MCF 10A (cell line): ENCODE measurements at places on chromosomes 2 and 18.

- DNase-seq = no peak
Measured at GRCh38 chr2:192139813-192140212, 54.9 kb downstream of the TMEFF2 start.

DNA sequence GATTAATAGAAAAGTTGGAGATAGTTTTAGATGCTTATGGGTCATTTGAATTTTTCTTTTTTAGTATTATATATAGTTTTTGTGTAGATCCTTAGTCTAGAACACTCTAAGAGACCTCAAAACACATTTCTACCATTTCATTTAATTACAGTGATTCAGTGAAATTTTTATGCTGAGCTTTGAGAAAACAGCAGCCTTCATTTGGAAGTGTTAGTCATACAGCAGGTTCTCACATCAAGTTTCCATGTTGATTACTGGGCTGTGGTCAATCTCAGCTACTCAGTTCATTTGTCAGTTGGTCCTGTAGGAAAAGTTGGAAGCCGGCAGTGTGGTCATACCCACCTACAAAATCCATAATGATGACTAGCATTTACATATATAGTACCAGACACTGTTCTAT lies 37.9 kb downstream of the MAP3K19 start:
- no peak for DNase-seq

GRCh38 chr2:239939736-239940483 lies 85.2 kb downstream of the NDUFA10 start:
- DNase-seq = no peak

GRCh38 chr2:10931710-10932255 lies 20.0 kb downstream of the KCNF1 start:
- DNase-seq = peak; percentile 78

- peak; percentile 57 for DNase-seq
Measured at GRCh38 chr2:204012072-204012653, 75.6 kb downstream of the ICOS start.

- peak; percentile 44 for DNase-seq
Measured at GRCh38 chr18:31619291-31619690, 27.6 kb downstream of the TTR start.

GRCh38 chr18:79866889-79867574 lies 69.3 kb downstream of the KCNG2 start:
- peak; percentile 22 for DNase-seq

- DNase-seq = no peak
Measured at GRCh38 chr2:6523476-6523875, 342.2 kb downstream of the CMPK2 start.

- DNase-seq = no peak
Measured at GRCh38 chr18:12452784-12453183, 45.1 kb downstream of the PRELID3A start.

GRCh38 chr2:40160751-40161218 lies 291.1 kb downstream of the SLC8A1 start:
- DNase-seq = no peak

DNA sequence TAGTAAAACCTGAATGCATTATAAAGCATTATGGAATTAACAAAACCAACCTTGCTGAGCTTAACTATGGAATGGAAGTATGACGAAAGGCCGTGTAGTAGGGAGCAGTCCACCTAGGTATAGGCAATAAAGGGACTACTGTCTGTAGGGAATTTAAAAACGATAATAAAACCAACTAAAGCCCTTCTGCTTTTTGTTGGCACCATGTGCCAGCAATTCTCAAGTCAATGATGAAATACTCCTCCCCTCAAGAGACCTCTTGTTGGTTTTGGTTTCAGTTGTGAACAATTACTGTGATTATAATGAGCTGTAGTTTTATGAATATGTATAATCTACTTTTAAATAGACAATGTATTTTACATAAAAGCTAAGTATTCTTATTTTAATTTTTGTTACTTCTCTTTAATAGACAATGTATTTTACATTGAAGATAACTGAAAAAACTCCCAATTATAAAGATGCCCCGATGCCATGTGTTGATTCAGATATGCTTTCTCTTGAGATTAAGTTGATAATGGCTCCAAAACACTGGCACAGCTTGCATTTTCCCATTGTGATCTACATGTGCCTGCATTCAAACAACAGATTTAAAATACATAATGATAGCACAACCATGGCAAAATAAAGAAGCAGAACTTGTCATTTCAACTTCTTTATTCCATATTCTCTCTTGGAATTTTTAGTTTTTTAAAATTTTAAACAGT lies 55.5 kb upstream of the ZDBF2 start:
- DNase-seq = no peak

GRCh38 chr2:23617167-23617810 lies 232.3 kb downstream of the KLHL29 start:
- DNase-seq = no peak

DNA sequence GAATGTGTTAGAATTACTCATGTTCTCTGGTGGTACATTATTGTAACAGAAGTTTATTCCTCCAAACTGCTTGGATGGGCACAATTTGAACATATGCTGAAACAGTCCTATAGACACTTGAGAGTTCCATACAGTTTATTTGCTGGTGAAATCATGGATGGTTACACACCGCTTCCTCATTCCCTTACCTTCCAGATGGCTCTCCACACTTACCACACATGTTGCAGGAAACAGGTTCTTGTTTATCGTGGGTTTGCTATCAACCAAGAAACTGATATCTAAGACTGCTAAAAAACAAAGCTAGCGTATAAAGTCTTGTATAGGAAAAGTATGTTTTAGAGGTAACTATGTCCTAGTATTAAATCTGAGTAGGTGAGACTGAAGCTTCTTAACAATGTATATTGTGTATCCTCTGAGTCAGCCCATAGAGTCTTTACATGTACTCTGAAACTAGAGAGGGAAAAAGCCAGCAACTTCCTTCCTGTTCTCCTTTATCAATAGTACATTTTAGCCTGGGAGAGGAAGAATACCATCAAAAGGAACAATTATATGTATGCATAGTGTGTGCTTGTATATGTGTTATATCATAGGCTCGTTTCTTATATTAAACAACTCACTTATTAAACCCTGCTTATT lies 313.1 kb downstream of the PLCL1 start:
- DNase-seq = no peak

DNA sequence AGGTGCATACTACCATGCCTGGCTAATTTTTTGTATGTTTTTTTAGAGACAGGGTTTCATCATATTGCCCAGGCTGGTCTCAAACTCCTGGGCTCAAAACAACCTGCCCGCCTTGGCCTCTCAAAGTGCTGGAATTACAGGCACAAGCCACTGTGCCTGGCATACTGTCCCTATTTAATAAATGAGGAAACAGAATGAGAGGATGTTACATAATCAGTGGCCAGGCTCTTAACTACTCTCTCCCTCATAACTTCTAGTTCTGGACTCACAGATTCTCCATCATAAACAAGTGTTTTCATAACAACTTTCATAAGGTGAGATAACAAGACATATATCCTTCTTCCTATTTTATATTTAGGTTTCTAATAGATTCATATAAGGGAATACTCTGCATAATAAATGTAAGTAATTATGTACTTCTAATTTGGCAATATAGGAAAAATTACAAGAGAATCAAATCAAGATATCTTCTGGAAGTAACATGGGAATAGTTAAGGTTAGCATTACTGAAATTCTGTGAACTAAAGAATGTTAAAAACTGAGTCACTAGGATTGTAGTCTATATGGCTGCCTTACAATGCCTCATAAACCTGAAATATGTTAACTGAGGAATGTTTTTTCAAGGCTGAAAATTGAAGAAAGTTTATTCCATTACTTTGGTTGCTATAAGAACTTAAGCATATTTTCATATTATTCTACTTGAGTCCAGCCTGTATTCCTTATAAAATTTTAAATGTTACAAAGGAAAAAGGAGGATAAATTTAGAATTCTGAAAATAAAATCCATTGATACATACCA lies 71.3 kb downstream of the SLC25A12 start:
- no peak for DNase-seq

DNA sequence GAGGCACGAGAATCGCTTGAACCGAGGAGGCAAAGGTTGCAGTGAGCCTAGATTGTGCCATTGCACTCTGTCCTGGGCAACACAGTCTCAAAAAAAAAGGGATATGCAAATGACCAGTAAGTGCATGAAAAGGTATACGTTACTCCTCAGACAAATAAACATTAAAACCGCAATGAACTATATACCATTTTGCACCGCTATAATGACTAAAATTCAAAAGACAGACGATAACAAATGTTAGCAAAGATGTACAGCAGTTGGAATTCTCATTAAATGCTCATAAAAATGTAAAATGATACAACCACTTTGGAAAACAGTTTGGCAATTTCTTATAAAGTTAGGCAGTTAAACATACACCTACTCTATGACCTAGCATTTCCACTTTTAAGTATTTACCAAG lies 67.4 kb upstream of the MSH6 start:
- no peak for DNase-seq

DNA sequence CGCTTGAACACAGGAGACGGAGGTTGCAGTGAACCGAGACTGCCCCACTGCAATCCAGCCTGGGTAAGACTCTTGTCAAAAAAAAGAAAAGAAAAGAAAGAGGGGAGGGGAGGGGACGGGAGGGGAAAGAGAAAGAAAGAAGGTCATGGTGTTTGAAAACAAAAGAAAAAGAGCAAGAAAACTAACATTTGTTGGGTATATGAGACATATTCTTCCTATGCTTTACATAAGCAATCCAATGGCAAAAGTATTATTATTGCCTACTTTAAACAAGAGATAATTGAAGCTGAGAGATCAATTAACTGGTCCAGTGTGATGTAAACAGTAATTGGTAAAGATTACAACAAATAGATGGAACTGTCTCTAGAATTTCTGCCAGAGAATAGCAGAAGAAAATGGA lies 157.3 kb downstream of the ZRANB3 start:
- DNase-seq = no peak

GRCh38 chr2:129757915-129758783 lies 221.3 kb upstream of the RAB6C start:
- DNase-seq = no peak

- no peak for DNase-seq
Measured at GRCh38 chr2:233075966-233076339, 15.8 kb downstream of the INPP5D start.

GRCh38 chr2:148876595-148877402 lies 1.8 kb downstream of the KIF5C start:
- DNase-seq = no peak

GRCh38 chr2:25129901-25130520 lies 38.4 kb downstream of the POMC start:
- no peak for DNase-seq
